ENCODE measurements at places on chromosomes 16 and 17. TPM values are rescaled to one million over a fixed set of nuclear protein-coding genes. Genes with fewer than 3 reads are reported as not detected.
A peak's percentile ranks its signal among the peaks of the same experiment; 100 is the strongest.

DNA sequence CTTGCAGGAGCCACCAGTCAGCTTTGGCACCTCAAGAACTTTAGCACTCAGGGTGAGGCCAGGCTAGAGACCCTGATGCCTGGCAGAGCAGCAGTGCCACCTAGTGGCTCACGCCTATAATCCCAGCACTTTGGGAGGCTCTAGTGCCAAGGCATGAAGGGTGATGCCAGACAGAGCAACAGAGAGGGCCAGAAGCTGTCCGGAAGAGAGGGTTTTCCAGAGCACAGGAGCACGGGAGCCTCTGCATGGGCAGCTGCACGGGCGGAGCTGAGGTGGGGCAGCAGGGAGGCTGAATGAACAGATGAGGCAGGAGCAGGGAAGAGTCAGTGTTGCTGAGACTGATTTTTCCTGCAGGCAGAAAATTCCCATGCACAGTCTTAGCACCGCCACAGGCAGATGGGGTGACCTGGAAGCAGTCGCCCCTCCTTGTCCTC is 38.9 kb downstream of the MYH3 start:
- H3K36me3 ChIP-seq = no peaks in the 10 kb centered on the region
- H3K4me1 ChIP-seq = no peaks in the 10 kb centered on the region
- H3K27me3 ChIP-seq = no peaks in the 10 kb centered on the region
- no peak overlapping the region for H3K27ac ChIP-seq
- peak; percentile 48 for DNase-seq

- H3K27me3 ChIP-seq = no peaks in the 10 kb centered on the region
- DNase-seq = no peak
- H3K27ac ChIP-seq = no peak overlapping the region
- H3K36me3 ChIP-seq = no peaks in the 10 kb centered on the region
- H3K4me1 ChIP-seq = peaks cover 4% of the 10 kb centered on the region
- no peak overlapping the region for H3K4me3 ChIP-seq
Measured at GRCh38 chr17:58186591-58186990, 5.9 kb upstream of the EPX start.

Gene MT1B
- not detected for polyA plus RNA-seq

DNA sequence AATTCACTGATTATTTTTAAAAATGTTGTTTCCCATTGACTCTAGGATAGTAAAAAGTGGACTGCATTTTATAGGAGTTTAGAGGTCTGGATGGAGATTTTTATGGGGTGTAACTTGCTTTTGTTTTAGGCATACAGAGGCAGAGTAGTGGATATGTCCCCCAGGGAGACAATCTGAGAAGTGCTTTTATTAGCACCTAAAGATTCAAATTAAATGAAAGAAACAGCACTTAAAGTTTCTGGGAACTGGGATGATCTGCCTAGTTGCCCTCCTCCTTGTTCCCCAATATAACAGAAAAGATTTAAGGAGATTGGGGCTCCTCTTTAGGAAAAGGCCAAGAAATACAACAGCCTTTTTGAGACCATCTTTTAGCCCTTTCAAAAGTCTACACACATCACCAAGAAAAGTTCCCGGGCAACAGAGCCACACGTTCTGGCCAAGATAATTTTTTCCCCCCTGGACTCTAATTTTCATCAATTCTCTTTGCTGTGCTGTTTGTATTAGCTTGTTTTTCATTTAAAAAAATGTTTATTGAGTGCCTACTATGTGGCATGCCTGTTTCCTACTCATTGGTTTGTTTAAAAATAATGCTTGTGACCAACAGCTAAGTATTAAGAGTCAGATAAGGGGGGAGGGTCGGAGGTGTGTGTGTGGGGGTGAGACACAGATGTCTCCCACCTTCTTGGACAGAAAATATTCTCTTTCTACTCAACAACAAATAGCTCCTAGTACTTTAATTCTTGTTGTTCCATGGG is 2.5 kb upstream of the IGF2BP1 start:
- H3K27me3 ChIP-seq = peaks cover 99% of the 10 kb centered on the region
- no peak overlapping the region for H3K27ac ChIP-seq
- H3K36me3 ChIP-seq = no peaks in the 10 kb centered on the region
- no peak overlapping the region for H3K4me3 ChIP-seq
- peaks cover 24% of the 10 kb centered on the region for H3K4me1 ChIP-seq
- no peak for DNase-seq

Gene GCGR
- not detected for polyA plus RNA-seq

DNA sequence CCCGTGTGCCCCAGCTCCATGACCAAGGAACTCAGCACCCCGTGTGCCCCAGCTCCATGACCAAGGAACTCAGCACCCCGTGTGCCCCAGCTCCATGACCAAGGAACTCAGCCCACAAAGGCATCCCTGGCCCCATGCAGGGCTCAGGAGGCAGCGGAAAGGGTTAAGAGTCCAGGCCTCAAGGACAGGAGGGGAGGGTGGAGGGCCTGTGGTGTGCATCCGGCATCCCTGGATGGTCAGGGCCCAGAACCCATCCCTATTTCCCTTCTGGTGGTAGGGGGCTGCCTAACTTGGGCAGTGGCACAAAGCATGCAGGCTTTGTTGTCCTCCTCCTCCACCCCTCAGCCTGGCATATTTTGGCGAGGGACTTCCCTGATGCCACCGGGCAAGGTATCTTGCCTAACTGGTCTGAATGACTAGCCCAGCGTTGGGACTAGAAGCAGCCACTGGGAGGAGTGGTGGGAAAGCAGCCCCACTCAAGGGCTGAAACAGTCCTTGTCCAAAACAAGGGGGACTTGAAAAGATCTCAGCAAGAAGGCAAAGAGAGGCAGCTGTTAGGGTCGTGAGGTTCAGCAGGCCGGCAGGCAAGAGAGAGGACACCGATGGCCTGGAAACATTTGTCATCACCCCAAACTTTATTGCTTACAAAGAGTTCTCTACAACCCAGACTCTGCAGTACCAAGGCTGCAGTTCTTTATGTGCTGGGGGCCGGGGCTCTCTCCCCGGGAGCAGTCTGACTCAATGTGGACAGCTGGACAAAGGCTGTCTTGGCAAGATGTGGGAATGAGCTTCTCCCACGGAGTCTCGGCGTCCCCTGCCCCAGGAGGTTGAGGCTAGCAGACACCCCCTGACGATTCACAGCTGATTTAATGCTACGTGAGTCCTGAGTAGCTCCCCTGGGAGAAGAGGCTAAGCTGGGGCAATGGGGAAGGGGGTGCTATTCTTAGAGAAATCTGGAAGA is 902 bp upstream of the SPATA32 start:
- H3K36me3 ChIP-seq = peaks cover 45% of the 10 kb centered on the region
- H3K4me1 ChIP-seq = peaks cover 28% of the 10 kb centered on the region
- H3K4me3 ChIP-seq = peak overlapping the region; percentile 85
- no peaks in the 10 kb centered on the region for H3K27me3 ChIP-seq
- DNase-seq = no peak
- H3K27ac ChIP-seq = no peak overlapping the region

DNA sequence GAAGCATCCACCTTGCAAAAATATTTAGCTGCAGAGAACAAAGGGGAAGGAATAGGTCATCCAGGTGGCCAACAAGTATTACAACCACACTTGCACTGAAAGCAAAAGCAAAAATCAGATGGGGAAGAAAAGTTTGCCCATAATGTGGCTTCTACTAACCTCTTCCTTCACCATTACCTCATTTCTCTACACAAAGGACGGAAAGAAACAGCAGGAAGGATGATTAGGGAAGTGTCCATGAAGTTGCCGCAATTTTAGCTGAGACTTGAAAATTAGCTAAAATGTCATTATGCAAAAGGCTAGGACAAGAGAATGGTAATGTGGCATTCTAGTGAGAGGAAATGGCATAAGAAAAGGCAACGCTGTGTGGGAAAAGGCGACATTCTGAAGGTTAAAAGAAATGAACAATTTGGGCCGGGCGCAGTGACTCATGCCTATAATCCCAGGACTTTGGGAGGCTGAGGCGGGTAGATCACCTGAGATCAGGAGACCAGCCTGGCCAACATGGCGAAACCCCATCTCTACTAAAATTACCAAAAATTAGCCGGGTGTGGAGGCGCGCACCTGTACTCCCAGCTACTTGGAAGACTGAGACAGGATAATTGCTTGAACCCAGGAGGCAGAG is 13.7 kb downstream of the KANSL1 start:
- H3K4me1 ChIP-seq = peaks cover 54% of the 10 kb centered on the region
- peak overlapping the region; percentile 68 for H3K27ac ChIP-seq
- no peaks in the 10 kb centered on the region for H3K27me3 ChIP-seq
- H3K36me3 ChIP-seq = no peaks in the 10 kb centered on the region
- peak; percentile 77 for DNase-seq

- no peaks in the 10 kb centered on the region for H3K4me1 ChIP-seq
- no peak for DNase-seq
- no peak overlapping the region for H3K4me3 ChIP-seq
- no peak overlapping the region for H3K27ac ChIP-seq
- no peaks in the 10 kb centered on the region for H3K36me3 ChIP-seq
Measured at GRCh38 chr16:76428858-76429257, 151.7 kb downstream of the CNTNAP4 start.

GRCh38 chr16:20107083-20107482 is 33.4 kb upstream of the GPR139 start:
- no peak for DNase-seq
- no peak overlapping the region for H3K27ac ChIP-seq
- H3K4me1 ChIP-seq = no peaks in the 10 kb centered on the region
- H3K4me3 ChIP-seq = no peak overlapping the region
- no peaks in the 10 kb centered on the region for H3K36me3 ChIP-seq
- H3K27me3 ChIP-seq = no peaks in the 10 kb centered on the region

DNA sequence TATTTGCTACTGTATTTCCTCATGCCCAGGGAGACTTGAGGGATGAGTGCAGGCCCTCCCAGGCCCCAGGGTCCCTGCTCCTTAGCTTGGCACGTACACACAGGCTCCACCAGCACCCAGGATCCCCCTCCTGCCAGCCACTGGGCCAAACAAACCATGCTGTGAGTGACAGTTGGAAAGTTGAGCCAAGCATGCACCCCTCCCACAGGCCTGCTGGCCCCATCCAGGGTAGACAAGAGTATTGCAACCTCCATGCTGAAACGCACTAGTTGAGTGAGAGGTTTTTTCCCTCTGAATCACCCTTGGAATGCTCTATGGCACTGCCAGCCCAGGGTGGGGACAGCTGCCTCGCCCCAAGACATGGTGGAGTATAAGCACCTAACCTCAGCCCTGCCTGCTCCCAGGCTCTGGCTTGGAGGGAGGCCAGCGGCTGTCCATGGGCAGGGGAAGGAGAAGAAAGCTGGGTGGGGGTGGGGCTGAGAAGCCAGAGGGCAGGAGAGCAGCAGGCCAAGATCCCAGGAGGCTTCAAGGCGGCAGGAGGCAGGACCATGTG is 49.6 kb downstream of the PITPNM3 start:
- no peak overlapping the region for H3K4me3 ChIP-seq
- H3K36me3 ChIP-seq = no peaks in the 10 kb centered on the region
- no peak overlapping the region for H3K27ac ChIP-seq
- H3K4me1 ChIP-seq = no peaks in the 10 kb centered on the region

DNA sequence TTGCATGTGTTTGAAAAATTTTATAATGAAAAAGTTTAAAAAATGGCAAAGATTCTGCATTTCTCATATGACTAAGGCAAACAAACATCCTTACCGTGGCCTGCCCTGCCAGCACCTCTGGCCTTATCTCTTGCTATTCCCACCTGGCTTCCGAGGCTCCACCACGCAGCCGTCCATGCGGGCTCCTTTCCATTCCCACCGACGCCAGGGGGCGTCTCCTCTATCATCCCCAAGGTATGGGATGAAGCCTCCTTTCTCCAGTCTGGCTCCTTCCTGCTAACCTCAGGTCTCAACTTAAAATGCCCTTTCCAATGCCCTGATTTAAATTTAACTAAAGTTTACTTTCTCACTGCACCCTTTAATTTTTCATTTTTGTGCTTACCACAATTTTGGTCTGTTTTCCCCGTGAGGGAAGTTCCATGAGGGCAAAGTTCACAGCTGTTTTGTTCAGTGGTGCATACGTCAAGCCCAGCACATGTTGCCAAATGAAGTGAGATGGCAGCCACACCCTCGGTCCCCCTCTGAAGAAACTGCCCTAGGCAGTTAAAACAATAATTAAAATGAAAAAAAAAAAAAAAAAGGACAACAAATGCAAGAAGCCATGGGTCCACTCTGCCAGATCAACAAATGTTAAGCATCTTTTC is 13.3 kb upstream of the SDK2 start:
- no peaks in the 10 kb centered on the region for H3K36me3 ChIP-seq
- no peak overlapping the region for H3K4me3 ChIP-seq
- H3K4me1 ChIP-seq = peaks cover 12% of the 10 kb centered on the region
- H3K27me3 ChIP-seq = no peaks in the 10 kb centered on the region
- DNase-seq = peak; percentile 47

Gene TPSAB1
- polyA plus RNA-seq = not detected

Gene SERPINF2
- 2.5 TPM for polyA plus RNA-seq

DNA sequence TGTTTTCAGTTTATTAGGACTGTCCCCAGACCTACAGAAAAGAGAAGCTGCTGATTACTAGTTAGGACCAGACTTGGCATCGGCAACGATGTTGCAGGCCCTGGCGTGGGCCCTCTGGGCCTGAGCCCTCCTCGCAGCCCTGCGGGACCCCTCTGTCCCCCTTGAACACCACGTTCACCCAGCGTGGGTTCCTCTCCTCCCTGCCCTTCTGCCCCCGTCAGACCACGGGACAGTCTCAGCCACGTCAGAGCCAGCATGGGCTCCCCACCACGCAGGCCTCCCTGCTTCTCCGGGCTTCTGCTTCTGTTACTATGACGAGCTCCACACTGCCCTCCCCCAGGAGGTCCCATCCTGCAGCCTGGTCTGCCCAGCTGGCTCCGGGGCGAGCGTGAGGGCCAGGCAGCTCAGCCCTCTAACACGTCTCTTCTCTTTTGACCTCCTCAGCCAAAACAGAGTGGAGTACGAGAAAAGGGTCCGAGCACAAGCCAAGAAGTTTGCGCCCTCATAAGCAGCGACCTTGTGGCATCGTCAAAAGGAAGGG is 9.1 kb upstream of the BAIAP3 start:
- no peaks in the 10 kb centered on the region for H3K27me3 ChIP-seq
- no peak overlapping the region for H3K4me3 ChIP-seq
- peaks cover 58% of the 10 kb centered on the region for H3K36me3 ChIP-seq
- no peak overlapping the region for H3K27ac ChIP-seq
- DNase-seq = no peak

DNA sequence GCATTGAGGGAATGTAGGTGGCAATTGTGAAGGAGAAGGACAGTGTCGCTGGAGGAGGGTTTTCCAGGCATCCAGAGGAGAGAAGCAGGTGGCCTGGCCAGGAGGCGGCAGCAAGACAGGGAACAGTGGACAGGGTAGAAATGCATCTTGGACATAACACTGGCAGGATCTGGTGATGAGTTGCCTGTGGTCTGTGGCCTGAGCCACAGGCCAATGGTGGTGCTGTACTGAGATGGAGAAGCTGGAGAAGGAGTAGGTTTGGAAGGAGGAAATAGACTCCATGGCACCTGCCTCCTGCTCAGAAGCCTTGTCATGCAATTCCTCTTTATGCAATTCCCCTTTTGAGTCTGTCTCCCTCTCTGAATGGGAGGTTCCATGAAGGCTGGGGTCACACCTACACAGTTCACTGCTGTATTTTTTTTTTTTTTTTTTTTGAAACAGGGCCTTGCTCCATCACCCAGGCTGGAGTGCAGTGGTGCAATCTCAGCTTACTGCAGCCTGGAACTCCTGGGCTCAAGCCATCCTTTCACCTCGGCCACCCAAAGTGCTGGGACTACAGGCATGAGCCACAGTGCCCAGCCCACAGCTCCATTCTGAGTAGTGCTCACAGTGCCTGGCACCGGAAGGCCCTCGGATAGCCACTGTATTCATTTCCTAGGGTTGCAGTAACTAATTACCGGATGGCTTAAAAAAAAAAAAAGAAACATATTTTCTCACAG is 13.5 kb upstream of the CACNG4 start:
- no peak overlapping the region for H3K4me3 ChIP-seq
- H3K36me3 ChIP-seq = no peaks in the 10 kb centered on the region
- peaks cover under 1% of the 10 kb centered on the region for H3K4me1 ChIP-seq
- H3K27me3 ChIP-seq = no peaks in the 10 kb centered on the region

Gene CD300H
- 64.7 TPM for polyA plus RNA-seq

Gene HP
- polyA plus RNA-seq = 59.4 TPM
